Fibroblast of pulmonary artery (primary cell): ENCODE measurements at places on chromosomes 2 and 18.

- no peak for DNase-seq
Observed at GRCh38 chr18:4433717-4434116, 21.4 kb downstream of the DLGAP1 start.

GRCh38 chr2:62724886-62725711 is 19.6 kb downstream of the EHBP1 start:
- DNase-seq = no peak

DNA sequence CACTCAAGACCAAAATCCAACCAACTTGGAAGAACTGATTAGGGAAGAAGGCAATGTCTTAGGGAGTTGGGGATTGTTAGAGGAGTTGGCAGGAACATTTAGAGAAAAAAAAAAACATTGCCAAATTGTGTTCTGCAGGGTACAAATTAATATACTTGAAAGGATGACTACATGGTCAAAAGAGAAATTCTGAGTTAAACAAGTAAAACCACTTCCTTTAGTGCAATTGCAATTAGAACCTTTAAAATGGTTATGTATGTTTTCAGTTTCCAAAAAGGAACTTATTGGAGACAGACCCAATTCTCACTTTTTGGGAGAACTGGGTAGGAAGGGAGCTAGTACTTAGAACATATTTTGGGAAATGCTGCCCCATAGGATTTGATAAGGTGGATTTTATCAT is 137.9 kb downstream of the GPD2 start:
- DNase-seq = no peak

DNA sequence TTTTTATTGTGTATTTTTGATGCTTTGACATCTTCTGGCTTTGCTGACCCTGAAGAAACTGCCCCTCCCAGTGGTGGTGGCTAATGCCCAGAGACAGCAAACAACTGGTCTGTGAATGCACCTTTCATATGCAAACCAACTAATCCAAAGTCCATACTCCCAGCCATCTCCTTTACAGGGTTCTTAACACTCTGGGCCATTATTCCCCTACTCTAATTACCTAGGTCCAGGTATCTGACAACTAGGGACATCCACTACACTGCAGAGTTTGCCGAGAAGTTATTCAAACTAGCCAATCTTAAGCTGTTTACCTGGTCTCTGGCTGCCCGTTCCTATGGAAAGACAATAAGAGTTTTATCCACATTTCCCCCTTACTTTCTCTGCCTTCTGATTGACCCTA is 73.6 kb downstream of the FSHR start:
- no peak for DNase-seq

- no peak for DNase-seq
Observed at GRCh38 chr2:172328103-172328841, 99.1 kb upstream of the ITGA6 start.

GRCh38 chr2:106142683-106143082 is 51.4 kb downstream of the UXS1 start:
- DNase-seq = no peak

- DNase-seq = peak; percentile 84
Observed at GRCh38 chr2:55111570-55112228, 61.4 kb upstream of the RTN4 start.

DNA sequence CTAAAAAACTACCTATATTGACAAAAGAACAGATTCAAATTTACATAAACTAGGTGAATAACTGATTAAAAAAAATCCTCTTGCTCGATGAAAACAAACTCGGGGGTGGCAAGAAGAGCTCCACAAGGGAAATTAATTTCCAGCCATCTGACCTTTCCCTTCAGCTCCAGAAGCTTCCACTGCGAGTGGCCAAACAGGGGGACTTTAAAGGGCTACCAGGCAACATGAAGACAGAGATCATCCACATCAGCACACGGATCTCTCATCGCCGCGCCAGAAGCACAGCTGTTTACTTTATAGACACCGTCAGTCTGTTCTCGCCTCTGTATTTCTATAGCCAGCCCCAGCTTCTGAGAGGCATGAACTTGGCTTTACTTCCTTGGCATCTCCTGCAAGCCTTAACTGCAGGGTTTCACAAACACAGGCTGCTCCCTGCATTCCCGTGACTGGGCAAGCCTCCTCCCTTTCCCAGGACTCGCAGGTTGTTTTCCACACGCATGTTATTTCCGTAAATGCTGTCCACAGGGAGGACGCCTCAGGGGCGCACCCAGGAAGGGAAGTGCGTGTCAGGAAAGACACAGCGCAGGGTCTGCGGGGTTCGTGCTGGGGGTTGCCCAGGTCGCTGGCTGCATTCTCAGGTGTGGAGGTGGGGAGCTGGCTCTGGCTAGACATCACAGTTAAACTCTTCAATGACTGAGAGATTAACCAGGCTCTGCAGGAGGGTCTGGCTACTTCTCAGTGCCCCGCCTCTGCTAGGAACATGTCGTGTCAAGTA is 85.0 kb downstream of the USP40 start:
- DNase-seq = no peak

DNA sequence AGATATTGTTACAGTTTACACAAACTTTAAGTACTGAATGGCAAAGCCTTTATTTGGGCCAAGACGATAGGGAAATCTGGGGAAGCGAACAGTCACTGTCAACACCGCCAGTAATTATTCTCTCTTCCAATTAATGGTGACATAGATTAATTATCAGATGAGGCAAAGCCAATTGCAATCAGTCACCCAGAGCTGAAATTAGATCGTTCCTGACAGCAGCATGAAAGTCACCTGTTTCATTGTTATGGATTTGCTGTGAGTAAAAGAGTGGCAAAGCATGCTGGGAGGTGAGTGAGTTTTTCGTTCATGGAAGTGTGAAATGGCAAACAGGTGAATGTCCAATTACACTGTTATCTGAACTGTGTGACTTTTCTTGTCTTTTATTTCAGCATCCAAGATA is 164.8 kb upstream of the KLHL14 start:
- no peak for DNase-seq

GRCh38 chr18:35121531-35121930 is 80.3 kb downstream of the MAPRE2 start:
- no peak for DNase-seq

GRCh38 chr2:205833864-205834263 is 151.6 kb downstream of the NRP2 start:
- DNase-seq = no peak

- no peak for DNase-seq
Observed at GRCh38 chr2:7748717-7749415, 831.7 kb downstream of the RNF144A start.

- no peak for DNase-seq
Observed at GRCh38 chr2:12094134-12094533, 347.7 kb downstream of the LPIN1 start.

- no peak for DNase-seq
Observed at GRCh38 chr2:224580248-224580647, 4.9 kb downstream of the CUL3 start.

DNA sequence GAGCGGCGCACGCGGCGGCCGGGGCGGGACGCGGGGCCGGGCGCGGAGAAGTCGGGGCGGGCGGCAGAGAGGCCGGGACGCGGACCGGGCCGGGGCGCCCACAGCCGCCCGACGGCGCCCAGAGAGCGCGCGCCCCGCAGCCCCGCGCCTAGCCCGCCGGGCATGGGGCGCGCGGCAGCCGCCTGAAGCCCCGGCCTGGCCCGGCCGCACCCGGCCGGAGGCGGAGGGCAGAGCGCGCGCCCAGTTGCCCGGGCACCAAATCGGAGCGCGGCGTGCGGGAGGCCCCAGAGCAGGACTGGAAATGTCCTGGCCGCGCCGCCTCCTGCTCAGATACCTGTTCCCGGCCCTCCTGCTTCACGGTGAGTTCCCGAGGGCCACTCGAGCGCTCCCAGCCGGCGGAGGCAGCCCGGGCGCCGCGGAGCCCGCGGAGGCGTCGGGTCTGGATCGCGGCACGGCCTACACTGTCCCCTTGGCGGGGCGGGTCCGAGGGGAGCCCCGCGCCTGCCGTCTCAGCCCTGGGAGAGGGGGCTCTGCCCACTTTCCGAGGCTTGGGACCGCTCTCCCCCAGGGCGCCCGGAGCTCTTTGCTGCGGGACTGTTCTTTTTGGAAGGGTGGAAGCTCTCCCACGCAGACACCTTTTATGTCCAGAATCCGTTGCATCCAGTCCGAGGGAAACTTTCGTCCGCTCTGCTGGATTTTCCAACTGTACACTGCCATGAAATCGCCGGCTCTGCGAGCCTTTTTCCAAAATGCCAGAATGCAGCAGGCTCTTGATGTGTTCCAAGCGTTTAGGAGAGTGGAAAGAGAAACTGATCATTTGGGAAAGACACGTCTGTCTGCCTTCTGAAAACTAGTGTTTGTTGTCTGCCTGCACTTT is 484 bp downstream of the APCDD1 start:
- DNase-seq = no peak

GRCh38 chr2:64989982-64990614 is 899 bp downstream of the SLC1A4 start:
- no peak for DNase-seq

GRCh38 chr2:234981197-234982095 is 29.6 kb downstream of the SH3BP4 start:
- peak; percentile 99 for DNase-seq

- no peak for DNase-seq
Observed at GRCh38 chr2:47516360-47517104, 113.6 kb downstream of the MSH2 start.

DNA sequence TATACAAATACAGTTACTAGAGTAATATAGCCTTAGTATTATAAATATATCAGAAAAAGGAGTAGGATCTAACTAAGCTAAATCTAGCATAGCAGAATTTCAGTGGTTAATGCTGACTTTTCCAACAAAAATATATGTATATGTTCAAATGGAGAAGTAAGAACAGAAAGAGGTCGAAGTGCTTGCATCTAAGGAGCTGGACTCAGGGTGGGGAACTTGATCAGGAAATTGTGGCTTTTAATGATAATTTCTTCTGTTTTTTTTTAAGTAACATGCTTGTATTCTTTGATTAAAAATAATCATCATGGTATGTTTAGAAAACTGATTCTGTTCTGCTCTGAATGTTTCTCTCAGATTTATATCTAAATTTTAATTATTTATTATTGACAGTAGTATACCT is 327.1 kb downstream of the GALNT13 start:
- no peak for DNase-seq

GRCh38 chr2:8121022-8121825 is 560.6 kb upstream of the ID2 start:
- peak; percentile 52 for DNase-seq

GRCh38 chr2:158745866-158746382 is 49.2 kb upstream of the DAPL1 start:
- no peak for DNase-seq

DNA sequence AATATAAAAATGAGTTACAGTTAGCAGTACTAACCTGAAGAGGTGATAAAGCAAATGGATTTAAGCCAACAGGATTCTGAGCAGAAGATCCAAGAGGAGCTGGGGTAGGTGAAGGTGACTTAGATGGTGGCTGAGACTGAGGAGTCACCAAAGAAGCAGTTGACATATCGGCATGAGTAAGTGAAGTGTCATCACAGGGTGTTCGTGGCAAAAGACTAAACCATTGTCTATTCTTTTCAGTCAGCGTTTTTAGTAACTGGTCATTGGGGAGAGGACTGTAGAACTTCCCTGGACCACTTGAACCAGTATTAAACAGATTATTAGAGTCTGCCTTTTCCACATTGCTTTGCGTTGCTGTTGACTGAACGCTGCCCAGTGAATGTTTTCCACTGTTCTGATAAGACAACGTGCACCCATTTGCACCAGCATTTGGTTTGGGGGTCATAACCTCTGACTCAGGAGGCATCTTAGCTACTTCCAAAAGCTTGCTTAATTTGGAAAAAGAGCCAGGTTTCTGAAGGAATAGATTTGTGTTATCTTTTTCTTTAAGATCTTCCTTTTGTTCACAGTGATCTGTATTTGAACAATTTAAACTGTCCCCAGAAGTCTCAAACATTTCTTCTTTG is 63.3 kb upstream of the WDSUB1 start:
- no peak for DNase-seq

- DNase-seq = peak; percentile 88
Observed at GRCh38 chr18:76496194-76496890, 1.3 kb upstream of the ZNF516 start.

GRCh38 chr2:42659609-42660008 is 91.2 kb downstream of the MTA3 start:
- peak; percentile 35 for DNase-seq

DNA sequence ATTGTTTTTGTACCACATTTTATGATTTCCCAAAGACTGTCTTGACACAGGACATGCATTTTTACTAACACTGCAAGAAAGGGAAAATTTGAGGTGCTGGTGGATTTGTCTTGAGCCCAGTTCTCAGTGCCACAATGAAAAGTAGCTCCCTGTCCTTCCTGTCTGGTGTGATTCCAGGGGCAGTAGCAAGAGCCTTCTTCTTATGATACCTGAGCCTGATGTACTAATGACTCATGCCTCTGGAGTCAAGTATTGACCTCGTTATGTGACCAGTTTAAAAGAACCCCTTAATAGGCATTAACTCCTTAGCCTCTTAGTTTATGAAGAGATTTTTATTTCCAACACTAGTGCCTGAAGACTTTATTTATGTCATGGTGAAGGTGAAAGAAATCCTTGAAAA is 728.6 kb downstream of the SLC4A3 start:
- no peak for DNase-seq

DNA sequence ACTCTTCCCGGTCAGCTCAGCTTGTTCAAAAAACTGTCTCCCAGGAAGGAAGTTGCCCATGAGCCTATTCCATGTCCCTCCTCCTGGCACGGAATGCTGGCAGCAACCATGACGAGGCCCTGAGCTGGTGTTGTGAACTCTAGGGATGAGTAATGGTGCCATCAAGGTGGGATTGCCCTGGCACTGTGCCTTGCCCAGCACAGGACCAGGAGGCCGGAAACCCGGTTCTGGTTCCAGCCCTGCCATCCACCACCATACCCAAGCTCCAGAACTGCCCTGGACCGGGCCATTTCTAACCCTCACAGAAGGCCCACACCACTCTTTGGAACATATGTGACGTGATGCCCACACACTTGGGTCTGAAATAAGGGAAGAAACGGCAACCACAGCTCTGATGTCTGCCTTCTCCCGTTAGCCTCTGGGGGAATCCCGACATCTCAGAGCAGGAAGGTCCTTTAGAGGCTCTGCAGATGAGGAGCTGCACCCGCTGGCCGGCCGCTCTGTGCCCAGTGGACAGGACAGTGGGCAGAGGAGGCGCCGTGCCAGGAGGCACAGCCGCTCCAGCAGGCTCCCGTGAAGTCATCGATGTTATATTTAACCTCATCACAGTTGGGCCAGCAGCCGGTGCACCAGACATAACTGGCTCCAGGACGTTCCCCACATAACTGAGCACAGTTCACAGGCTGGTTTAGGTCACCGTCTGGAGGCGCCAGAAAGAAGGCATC is 462.1 kb upstream of the ID2 start:
- DNase-seq = no peak

- DNase-seq = no peak
Observed at GRCh38 chr2:181777734-181778133, 97.4 kb upstream of the NEUROD1 start.
